ENCODE measurements at places on chromosomes 16 and 17.

- H3K27me3 ChIP-seq: no peaks in the 10 kb centered on the region
- DNase-seq: no peak
- H3K27ac ChIP-seq: no peak overlapping the region
- no peaks in the 10 kb centered on the region for H3K4me1 ChIP-seq
- H3K4me3 ChIP-seq: no peak overlapping the region
Observed at GRCh38 chr16:1800701-1801100, 7.2 kb upstream of the IGFALS start.

- H3K36me3 ChIP-seq: no peaks in the 10 kb centered on the region
- DNase-seq: no peak
- no peak overlapping the region for H3K4me3 ChIP-seq
- H3K27me3 ChIP-seq: peaks cover 1% of the 10 kb centered on the region
Observed at GRCh38 chr16:78990309-78990701, 610.2 kb downstream of the MAF start.

- H3K4me3 ChIP-seq: no peak overlapping the region
- peaks cover 3% of the 10 kb centered on the region for H3K36me3 ChIP-seq
- H3K4me1 ChIP-seq: peaks cover 5% of the 10 kb centered on the region
- H3K27ac ChIP-seq: no peak overlapping the region
- H3K27me3 ChIP-seq: peaks cover 10% of the 10 kb centered on the region
Observed at GRCh38 chr17:76547642-76548202, 7.9 kb downstream of the PRCD start.

DNA sequence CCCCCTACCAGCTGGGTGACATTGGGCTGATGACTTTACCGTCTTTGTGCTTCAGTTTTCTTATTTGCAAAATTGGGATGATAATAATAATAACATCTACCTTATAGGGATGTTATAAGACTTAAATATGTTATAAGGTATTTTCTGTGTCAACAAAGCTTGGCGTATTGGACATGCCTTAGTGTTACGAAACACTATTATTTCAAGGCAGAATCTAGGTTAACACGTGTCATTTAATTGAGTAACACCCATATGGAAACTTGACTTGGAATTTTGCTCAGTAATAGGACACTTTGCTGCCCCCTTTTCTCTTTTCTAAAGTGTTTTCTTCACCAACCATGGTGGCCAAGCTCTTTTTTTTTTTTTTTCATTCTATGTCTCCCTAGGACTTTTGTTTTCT is 294.2 kb upstream of the SALL1 start:
- no peak overlapping the region for H3K4me3 ChIP-seq
- no peaks in the 10 kb centered on the region for H3K4me1 ChIP-seq
- no peak for DNase-seq
- H3K36me3 ChIP-seq: no peaks in the 10 kb centered on the region
- peaks cover 5% of the 10 kb centered on the region for H3K27me3 ChIP-seq
- H3K27ac ChIP-seq: no peak overlapping the region

DNA sequence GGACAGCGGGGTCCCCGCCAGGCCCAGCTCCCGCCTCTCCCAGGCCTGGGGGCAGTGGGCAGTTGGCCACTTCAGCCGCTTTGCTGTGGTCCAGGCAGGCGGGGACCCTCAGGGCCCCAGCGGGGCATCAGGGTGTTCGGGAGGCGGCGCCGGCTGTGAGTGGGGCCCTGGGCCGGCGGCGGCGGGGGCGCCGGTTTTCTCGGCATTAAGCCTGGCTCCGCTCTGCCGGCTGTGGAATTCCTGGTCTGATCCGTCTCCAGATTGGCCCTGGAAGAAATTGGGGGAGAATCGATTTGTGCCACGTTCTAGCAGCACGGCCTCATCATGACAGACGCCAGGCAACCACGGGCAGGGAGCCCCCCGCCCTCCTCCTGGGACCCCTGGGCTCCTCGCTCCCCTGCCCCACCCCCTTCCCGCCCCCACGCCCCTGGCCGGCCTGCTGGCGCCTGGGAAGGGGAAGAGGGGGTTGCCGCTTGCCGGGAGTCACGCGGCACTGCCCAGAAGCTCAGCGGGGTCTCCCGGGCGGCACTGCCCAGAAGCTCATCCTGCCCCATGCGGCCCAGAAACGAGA is 28.6 kb upstream of the SSTR5 start:
- no peaks in the 10 kb centered on the region for H3K36me3 ChIP-seq
- H3K27ac ChIP-seq: no peak overlapping the region
- no peaks in the 10 kb centered on the region for H3K27me3 ChIP-seq
- no peak overlapping the region for H3K4me3 ChIP-seq

All from activated T-helper 1 cell treated with anti-CD3 and anti-CD28 coated beads, Interleukin-12 subunit alpha, Interleukin-12 subunit beta, Interleukin-2, Interleukin-4 antibody, amounts not matched to agents 30 ng/mL and 10 ng/mL and 1 ng/mL, durations not matched to agents 14 hours and 24 hours and 36 hours (primary cell).